Fibroblast of skin of scalp (primary cell): ENCODE measurements at places on chromosomes 12 and 14.

- DNase-seq = no peak
Measured at GRCh38 chr12:1820191-1820895, at the start of gene LRTM2. Gene LRTM2 (plus strand): TSS chr12:1820565. CDS start chr12:1828149, 7,584 bp downstream.

GRCh38 chr12:19771858-19772257 is 332.6 kb downstream of the AEBP2 start:
- peak; percentile 94 for DNase-seq

DNA sequence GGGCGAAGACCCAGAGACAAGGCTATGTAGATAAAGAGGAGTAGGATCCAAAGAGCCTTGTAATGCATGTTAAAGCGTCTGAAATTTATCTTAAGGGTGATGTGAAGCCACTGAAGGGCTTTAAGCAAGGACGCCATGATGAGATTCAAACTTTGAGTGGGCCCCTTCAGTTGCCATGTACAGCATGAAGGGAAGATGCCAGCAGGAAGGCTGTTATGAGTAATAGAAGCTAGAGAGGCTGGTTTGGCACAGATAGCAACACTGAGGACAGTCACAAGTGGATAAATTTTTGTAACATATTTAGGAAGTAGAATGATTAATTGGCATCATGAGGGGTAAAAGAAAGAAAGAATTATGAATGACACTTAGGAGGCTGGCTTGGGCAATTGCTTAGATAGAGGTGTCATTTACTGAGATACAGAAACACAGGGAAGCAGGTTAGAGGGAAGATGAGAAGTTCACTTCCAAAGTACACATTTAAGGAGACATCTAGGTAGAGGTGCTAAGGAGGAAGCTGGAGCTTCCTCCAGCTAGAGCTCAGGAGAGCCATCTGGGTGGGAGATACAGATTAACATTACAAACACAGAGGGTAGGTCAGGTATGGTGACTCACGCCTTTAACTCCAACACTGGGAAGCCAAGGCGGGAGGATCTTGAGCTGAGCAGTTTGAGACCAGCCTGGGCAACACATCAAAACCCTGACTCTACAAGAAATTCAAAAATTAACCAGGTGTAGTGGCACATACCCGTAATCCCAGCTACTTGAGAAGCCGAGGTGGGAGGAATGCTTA is 13.7 kb downstream of the ATG2B start:
- DNase-seq = no peak

DNA sequence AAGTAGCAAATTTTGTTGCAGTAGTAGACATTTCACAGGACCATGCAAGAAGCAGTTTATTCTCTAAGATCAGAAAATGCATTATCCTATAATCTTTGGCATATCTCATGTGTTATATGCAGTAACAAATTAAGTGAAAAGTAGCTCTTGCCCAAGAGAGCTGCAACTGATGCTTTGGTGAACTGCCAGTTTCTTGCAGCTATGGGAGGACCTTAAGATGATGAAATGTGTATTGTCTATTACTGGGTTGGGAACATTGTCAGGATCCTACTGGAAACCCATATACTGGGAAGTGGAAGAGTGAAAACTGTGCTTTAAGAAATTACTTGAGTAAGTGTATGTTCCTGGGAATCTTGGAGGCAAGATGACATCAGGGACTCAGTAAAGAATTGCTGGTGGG is 238.8 kb downstream of the DACT1 start:
- peak; percentile 85 for DNase-seq

DNA sequence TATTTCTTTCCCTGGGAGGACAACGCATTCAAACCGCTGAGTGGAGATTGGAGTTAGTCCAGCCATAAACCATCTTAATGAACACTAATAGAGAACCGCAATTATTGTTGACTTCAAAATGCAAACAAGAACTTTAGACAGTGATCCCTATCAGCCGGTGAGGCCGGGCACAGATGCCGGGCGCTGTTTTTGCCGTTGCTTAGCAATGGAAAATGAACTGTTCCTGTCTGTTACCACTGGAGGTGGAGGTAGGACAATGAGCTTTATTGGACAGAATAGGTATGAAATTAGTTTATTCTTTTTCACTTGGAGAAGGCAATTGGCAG is 216.8 kb downstream of the TTC8 start:
- DNase-seq = no peak

GRCh38 chr12:56487448-56488040 is 417 bp downstream of the GLS2 start:
- no peak for DNase-seq

DNA sequence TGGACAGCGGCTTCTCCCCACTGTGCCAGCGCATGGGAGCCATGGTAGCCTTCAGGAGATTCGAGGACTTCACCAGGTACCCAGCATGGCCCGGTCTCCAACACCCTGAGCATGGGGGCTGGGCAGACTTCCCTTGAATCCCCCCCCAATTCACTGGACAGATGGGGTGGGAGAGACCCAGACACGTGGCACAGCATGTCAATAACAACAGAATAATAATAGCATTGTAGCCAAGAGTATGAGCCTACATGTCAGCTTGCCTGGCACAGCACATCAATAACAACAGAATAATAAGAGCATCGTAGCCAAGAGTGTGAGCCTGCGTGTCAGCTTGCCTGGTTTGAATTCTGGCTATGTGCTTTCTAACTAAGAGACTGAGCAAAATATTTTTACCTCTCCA is 76.4 kb downstream of the FOXN4 start:
- no peak for DNase-seq

DNA sequence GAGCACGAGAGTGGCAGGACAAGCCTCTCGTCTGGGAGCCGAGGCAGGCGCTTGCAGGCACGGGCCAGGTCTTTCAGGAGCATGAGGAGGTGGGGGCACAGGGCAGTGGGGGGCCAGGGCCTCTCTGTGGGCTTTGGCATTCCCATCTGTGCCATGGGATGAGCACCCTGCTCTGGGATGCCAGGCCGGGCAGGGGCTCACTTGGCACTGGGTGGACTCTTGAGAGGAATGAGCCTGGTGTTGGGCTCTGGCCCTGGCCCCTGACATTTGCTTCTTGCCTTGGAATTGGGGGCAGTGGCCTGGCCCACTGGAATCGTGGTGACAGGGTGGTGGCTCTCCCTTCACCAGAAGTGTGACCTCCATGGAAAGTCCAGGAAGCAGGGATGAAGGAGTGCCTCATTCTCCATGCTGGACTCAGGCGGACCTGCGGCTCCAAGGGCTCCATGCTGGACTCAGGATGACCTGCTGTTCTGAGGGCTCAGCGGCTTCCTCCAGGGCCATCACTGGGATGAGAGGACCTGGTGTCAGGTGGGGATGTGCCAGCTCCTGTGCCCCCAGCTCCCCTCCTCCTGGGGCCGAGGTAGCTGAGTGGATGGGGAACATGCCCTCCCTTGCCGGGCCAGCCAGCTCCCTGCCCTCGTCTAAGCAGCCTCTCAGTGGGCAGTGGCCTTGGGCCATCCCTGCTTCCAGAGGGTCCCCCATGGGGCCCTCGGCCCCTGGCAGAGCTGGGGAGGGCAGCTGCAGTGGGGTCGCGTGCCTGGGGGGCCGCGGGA is 220.3 kb downstream of the KIF26A start:
- no peak for DNase-seq

DNA sequence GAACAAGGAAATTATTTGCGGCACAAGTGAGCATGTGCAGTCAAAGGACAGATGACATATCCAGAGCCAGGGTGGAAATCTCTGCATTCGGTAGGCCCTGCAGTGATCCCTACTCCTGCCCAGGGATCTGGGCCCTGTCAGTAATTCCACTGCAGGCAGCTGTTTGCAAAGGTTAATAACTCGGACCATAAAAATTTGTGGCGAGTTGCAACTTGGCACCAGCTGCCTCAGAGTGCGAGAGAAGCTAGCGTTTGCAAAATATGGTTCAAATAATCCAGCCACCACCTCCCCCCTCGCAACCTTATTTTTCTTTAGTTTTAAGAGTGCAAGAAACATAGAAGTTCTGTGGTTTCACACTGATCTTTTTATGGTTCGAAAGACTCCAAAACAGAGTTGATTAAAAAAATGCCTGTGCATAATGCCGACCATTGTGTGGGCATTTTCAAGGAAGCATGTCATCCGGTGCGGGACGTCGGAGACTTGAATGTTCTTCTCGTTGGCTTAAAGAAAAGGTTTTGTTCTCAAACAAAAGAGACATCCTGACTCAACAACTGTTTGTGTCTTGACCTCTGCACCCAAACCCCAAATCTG is 224.5 kb downstream of the BCL11B start:
- peak; percentile 58 for DNase-seq

GRCh38 chr12:110108309-110109036 is 15.7 kb upstream of the IFT81 start:
- no peak for DNase-seq

GRCh38 chr12:55001198-55001868 is 16.8 kb upstream of the TESPA1 start:
- no peak for DNase-seq

DNA sequence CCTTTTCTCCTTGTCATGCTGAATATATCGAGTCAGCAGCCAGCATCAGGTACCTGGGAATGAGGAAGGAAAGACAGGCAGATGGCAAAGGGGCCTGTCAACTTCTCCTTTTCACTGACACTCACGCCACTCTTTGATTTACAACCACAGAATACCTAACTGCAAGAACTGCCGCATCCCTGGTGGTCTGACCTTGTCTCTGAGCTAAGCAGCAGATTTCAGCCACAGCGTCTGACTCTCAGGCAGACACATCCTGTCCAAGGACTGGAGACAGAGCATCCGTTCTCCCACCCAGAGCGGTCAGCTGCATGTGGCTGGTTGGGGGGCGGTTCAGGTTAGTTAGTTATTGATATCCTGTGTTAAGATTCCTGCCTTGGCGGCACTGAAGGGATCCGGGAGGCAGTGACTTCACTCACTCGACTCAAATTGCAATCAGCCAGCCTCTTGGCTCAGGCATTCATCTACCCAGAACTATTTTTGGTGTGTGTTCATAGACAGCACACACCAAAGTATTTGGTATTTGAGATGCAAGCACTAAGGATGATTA is 11.2 kb upstream of the MAP1LC3B2 start:
- peak; percentile 66 for DNase-seq

DNA sequence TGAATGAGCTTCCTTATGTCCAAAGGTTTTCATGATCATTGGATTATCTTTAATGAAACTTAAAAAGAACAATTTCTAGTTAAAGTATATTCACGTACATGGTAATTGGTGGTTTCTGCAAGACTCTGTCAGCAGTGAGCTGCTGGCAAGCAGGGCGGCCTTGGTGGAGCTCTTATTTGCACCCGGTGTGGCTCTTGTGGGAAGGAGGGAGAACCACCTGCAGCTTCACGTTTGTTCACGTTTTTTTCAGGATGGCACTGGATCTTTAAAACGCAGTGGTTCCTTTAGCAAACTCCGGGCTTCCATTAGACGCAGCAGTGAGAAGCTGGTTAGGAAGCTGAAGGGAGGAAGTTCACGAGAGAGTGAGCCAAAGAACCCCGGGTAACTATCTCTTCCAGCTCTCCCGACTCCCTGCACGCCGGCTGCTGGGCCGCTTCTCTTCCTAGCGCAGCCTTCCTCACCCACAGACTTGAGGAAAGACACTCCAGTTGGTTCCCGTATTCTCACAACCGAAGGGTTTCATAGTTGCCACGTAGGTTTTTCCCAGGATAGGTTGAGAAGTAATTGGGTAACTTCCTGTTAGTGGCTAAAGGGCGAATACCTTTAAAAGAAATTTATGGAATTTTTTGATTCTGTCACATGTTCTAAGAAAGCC is 28.3 kb downstream of the XRCC3 start:
- peak; percentile 27 for DNase-seq

DNA sequence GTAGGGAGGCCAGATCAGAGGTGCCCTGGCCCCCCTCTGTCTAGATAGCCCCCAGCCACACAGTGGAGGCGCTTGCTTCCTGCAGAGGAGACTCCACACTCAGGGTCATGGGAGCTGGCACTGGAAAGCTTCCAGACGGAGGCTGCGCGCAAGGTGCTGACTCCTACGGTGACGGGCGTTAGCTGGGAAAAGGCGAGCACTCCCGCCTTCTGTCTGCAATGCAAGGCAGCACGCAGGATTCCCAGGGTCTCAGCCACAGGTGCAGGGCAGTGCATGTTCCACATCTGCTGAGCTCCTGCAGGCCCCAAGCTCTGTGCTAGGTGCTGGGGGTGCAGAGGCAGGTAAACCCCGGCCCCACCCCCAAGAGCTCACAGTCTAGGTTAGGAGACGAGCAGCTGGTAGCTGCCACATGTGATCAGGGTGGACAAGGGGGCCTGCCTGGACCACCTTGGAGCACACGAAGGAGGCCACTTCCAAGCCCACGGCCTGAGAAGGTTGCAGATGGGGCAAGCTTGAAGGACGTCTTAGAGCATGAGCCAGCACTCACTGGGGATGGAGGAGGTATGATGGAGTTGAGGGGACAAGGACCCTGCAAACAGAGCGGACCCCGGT is 310.9 kb upstream of the DIO3 start:
- no peak for DNase-seq

GRCh38 chr12:104825408-104825807 is 132.7 kb downstream of the SLC41A2 start:
- DNase-seq = no peak

DNA sequence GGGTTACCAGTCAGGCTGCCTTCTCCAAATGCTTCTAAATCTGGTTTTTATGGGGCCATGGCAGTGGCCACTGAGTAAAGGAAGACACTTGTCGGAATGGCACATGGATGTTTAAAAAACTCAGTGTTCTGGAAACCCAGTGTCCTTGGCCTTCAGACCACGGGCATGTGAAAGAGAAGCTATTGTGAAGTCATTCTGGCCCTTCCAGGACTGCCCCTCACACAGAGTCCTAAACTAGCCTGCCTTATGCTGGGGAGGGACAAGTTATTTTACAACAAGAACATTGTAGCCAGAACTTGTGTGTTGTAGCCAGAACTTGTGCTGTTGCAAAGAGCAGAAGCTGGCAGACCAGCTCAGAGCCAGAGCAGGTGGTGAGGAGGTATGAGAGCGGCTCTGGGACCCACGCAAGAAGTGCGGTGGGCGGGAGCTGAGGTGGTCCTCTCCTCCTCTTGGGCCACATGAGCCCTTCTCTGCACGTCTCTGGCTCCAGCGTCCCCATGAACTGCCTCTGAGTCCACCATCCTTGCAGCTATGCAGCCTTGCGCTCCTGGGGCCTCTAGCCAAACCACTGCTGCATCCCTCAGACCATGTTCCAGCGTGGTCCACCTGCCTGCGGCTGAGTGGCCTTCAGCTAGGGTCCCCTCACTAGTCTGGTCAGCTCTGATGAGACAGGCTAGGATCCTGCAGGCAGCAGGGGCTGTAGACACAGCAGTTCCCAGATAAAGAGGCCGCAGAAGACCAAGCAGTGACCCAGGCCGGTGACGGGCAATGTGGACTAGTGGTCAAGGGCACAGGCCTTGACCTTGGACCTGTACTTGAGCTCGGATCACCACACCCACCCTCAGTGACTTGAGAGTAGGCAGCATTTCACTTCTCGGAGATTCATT is 32.5 kb downstream of the MMAB start:
- no peak for DNase-seq
